ENCODE measurements at places on chromosomes 1 and 21.
A peak's percentile ranks its signal among the peaks of the same experiment; 100 is the strongest.

GRCh38 chr1:11273595-11274234, 717 bp downstream of the UBIAD1 start:
- DNase-seq: no peak

GRCh38 chr1:55726994-55727393, 511.8 kb upstream of the USP24 start:
- no peak for DNase-seq

GRCh38 chr1:218658269-218658668, 313.1 kb downstream of the TGFB2 start:
- no peak for DNase-seq

DNA sequence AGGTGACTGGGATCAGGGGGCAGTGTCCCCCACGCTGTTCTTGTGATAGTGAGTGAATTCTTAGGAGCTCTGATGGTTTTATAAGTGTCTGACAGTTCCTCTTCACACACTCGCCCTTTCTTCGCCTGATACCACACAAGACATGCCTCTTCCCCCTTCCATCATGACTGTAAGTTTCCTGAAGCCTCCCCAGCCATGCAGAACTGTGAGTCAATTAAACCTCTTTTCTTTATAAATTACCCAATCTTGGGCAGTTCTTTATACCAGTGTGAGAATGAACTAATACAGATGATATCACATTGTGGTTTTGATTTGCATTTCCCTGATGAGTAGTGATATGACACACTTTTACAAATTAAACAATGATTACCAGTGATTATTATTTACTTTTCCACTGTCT, 229.9 kb downstream of the AKT3 start:
- no peak for DNase-seq

DNA sequence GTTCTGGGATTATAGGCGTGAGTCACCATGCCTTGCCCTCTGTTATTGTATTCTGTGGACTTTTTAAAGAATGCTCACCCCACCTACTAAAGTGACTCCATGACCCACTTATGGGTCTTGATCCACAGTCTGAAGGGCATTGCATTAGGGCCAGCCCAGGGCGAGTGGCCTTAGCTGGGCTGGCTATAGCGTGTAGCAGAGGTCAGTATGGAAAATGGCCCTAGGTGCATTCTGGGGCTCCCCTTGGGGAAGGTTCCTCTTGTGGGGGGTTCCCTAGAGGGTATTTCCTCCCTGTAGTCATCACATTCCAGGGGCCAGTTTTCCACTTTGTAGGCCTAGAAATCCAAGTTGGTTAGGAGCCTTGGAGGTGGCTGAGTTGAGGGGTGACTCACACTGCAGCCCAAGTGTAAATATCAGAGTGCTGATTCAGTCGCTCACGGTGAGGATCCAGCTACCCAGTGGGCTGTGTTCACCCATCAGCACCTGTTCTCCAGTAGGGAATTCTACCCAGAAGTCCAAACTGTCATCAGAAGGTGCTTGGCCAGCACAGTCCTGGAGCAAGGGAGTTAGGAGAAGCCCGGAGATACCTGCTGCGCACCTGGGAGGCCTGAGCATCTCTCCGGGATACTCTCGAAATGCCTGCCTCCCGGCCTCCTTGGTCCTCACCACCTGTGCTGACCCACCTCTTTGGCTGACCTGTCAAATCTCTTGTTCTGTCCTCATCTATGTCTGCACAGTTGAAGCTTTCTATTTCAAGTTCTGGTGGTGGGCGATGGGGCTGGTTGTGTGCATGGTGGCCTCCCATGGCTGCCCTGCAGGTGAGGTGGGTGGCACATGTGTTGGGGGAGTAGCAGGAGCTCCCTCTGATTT, 52.2 kb downstream of the NENF start:
- no peak for DNase-seq

- DNase-seq: no peak
These were observed 16.7 kb downstream of the ABCG1 start for GRCh38 chr21:42235593-42235992.

GRCh38 chr1:115179397-115180079, 90.2 kb upstream of the TSPAN2 start:
- DNase-seq: no peak

DNA sequence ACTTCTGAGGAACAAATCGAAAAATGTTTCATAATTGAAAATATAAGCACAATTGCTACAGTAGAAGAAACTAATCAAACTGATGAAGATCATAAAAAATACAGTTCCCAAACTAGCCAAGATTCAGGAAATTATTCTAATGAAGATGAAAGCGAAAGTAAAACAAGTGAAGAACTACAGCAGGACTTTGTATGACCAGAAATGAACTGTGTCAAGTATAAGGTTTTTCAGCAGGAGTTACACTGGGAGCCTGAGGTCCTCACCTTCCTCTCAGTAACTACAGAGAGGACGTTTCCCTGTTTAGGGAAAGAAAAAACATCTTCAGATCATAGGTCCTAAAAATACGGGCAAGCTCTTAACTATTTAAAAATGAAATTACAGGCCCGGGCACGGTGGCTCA, 30.6 kb downstream of the IFNAR1 start:
- DNase-seq: no peak

- DNase-seq: no peak
These were observed 284.5 kb downstream of the PTPRU start for GRCh38 chr1:29520571-29521437.

- DNase-seq: no peak
These were observed 24.1 kb downstream of the GPR3 start for GRCh38 chr1:27416387-27417111.

- no peak for DNase-seq
These were observed 20.8 kb downstream of the KCNJ15 start for GRCh38 chr21:38277501-38278131.

GRCh38 chr1:160030657-160031364, 979 bp downstream of the PIGM start:
- DNase-seq: peak; percentile 11

All from renal pelvis (tissue), 12 donors.